Bone marrow (tissue), 2 donors: ENCODE measurements at places on chromosomes 7 and 10.

DNA sequence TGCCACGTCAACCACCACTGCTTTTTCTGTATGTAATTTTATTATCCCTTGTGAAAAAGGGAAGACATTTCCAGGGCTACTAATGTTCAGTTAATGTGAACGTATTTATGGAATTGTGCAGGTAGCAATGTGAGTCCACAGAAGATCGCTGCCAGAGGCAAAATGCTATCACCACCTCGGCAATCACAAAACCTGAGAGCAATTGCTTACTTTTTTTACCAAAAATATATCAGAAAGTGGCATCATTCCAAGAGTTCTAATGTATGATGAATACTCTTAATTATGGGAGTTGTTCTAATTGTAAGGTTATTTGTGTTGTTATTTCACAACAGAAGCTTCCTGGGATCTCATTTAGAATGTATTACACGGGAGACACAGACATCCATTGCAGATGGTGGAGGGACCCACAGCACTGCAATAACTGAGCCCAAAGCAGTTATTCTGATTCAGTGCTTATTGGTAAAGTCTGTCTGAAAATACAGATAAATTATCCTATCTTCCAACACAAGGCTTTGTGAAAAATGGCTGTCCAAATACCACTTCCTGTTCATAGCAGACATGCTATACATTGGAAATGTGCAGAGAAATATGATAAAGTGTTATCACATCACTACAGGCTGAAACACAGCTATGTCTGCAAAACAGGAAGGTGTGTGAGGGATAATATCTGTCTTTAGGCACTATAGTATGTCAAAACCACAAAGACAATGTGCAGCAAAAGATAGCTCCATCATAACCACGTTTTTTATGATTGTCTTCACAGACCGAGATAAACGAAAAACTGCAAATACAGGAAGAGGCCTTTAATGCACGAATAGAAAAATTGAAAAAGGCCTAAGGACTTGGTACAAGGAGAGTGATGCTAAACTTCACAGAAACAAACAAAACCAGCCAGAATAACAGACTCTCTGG lies 102.7 kb downstream of the CABCOCO1 start:
- peak; percentile 97 for DNase-seq

DNA sequence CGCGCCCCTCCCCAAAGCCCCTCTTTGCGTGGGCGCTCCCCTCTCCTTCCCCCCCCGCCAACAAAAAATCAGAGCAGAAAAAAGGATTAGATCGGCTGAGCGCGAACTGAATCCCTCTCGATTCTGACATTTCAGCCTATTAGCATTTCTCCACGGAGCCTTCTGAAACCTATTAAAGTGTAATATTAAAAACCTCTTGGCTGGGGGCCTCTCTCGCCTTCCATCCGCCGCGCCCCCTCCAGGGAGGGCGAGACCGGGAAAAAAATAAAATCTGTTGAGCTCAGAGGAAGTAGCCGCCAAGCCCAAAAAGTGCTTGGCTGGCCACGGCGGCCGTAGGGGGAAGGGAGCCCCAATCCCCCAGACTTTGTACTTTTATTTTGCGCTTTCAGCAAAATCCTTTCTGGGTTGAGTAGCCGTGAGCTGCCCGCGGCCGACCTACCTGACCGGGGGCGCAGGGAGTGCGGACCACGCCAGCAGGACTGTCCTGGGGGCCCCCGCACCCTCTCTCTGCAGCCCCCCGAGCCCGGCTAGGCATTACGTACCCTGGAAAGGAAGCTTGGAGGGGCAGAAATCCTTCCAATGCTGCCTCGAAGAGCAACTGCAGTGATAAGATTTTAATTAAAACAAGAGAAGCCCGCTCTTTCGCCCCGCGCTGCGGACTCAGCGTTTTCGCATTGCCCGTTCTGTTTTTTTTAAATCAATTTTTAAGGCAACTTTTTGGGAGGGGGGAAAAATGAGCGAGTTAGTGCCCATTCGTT lies 1.3 kb upstream of the TNRC18 start:
- peak; percentile 18 for DNase-seq

DNA sequence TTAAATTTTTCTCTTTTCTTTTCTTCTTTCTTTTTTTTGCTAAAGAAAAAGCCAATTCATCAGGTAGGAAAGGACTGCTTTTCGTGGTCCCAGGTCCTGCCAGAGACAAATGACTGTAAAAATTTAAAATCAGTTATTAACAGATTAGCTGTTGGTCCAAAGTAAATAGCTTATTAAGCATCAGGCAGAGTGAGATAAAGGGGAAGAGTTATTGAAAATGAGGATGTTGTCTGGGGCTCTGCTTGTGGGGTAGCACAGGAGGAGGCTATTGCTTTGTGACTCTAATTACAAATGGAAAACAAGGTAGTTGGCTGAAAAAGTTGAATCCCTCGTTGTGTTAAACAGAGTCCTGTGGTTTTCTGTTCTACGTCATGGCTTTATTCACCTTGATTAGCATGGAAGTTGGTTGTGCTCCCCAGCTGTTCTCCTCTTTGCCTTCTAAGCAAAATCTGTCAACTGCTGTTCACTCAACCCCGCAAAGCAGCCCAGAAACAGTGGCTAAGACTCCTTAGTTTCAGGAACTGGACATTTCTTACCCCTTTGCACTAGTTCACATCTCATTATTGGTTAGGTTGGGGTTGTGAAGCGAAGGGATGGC lies 128.9 kb downstream of the SNX10 start:
- DNase-seq: no peak

DNA sequence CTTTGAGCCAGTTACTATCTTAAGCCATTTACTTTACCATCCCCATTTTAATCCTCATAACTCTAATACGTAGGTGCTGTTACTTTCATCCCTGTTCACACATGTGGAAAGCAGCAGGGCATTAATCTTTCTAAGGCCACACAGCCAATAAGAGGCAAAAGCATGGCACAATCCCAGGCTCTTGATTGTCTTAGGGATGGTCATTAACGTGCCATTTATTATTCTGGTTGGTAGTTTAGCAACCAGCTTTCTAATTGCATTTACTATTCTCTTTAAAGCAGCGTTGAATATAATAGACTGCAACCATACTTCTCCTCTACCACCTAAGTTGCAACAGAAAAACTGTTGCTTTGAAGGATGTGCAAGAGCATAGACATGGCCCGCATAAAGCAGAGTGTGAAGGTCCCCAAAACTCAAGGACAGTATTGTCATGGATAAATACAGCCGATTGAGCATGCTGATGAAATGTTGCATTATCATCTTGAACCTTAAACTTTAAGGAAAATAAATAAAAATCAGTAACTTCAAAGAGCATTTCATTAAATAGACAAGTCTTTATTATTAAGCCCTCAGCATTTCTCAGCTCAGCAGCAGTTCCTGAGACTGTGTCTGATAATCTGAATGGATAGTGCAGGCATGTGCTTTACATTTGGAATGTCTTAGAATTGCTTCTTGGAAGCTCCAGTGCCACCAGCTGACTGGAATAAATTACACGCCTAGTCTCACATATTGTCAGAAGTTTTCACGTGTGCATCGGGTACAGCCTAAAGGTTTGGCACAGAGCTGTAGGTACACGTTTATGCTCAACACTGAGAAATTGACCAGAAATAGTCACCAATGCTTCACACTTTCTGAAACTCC lies 467.1 kb downstream of the SDK1 start:
- DNase-seq: no peak

DNA sequence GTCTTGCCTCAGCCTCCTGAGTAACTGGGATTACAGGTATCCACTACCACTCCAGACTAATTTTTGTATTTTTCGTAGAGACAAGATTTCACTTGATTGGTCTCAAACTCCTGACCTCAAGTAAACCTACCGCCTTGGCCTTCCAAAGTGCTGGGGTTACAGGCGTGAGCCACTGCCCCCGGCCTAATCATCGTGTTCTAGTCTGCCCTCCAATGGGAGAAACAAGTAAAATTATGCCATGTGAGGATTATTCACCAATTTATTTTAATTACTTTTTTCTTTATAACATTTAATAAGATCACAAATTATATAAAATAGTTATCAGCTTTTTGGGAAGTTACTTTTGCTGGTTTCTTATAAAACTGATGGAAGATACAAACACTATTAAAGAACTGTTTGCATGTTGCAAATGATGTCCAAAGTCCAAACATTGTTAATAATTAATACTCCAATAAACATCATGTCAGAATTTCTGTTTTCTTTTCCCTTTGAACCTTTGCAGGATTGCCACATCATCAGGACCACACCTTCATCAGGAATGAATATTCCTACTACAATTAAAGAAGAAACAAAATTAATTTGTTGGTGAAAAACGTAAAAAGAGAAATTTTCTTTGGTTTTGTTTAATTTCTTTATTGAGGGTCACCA lies 786 bp upstream of the AKR1C4 start:
- DNase-seq: no peak

DNA sequence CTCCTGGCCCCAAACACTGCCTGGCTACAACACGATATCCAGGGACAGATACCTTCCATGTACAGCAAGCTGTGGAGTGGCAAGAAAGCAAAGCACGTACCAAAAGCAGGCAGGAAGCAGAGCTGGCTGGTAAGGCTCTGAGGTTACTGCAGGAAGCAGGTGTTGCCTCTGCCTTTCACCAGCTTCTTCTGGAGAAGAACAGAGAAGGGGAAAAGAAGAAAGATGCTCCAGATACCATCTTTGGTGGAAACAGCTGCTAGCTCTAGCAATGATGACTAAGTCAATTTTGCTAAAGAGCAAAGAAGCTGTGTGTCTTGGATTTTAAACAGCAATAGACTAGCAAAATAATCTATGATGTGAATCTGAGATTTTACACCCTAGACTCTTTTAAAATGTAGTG lies 34.9 kb upstream of the PRSS1 start:
- no peak for DNase-seq

DNA sequence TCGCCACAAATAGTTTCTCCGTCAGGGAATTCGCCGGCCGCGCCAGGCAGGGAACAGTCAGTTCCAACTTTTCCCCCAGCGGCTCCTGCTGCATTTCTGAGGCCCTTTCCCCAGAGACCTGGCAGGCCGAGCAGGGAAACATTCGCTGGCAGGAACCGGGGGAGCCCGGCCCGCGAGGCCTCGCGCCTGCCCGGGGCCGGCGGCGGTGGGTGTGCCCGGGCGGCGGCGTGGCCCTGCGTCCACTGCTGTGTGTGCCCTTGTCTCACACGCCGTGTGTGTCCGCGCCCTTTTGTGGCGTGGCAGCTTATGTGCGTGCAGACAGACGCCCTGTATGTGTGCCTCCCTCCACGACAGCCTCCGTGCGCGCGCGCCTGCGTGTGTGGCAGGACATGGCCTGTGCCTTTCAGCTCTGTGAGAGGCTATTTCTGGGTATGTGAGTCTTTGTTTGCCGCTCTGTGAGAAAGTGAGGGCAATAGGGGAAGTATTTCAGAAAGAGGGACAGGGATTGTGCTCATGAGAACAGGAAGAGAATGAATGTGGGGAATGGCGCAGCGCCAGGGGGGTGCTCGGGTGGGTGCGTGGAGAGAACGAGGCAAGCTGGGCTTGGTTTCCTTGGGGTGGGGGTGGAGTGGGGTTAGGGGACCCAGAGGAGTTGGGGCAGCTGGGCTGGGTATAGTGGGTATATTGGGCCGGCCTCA lies 689 bp upstream of the SMARCD3 start:
- peak; percentile 33 for DNase-seq

DNA sequence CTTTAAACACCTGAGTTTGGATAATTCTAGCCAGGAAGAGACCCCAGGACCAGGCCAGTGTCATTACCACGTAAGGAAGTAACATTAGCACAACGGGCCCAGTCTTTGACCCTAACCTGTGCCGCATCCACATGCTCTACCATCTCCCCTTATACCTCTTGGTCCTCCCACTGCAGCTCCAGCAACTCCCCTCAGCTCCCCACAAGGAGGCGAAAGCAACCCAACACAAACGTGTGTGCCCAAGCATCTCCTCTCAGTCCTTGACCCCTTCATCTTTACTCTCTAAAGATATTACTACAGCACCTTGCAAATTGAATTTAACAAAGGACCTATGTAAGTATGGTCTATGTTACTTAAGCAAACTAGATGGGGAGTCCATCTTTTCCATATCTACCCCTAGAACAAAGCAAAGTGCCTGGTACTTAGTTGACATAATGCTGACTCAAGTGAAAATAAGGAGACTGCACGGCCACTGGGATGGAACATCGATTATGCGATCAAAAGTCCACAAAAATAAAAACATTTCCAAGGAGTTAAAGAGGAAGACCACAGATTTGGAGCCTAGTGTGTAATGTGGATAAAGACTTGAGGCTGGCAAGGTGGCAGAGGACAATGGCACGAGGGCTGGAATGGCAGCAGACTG lies 147.7 kb downstream of the JAZF1 start:
- DNase-seq: no peak

- no peak for DNase-seq
Observed at GRCh38 chr7:66609176-66609575, 19.5 kb upstream of the KCTD7 start.
